Right forelimb (tissue), 1 donor: ENCODE measurements at places on chromosomes 16 and 17.
A peak's percentile ranks its signal among the peaks of the same experiment; 100 is the strongest.

DNA sequence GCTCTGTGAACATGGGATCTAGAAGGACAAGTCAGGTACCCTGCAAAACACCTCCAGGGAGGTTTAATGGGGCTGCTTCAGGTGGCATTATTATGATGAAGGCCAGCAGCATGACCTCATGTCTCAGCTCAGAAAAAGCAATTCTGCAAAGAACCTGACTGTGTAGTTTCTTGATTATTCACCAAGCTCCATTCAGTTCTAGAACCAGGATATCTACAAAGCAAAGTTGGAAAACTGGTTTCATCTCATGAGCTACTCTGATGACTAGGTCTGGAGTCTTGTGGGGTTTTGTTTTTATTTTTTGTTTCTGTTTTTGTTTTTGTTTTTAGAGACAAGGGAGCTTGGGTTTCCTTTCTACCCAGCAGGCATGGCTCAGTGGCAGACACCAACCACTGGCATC is 19.0 kb upstream of the LRRC37A3 start:
- DNase-seq: no peak

DNA sequence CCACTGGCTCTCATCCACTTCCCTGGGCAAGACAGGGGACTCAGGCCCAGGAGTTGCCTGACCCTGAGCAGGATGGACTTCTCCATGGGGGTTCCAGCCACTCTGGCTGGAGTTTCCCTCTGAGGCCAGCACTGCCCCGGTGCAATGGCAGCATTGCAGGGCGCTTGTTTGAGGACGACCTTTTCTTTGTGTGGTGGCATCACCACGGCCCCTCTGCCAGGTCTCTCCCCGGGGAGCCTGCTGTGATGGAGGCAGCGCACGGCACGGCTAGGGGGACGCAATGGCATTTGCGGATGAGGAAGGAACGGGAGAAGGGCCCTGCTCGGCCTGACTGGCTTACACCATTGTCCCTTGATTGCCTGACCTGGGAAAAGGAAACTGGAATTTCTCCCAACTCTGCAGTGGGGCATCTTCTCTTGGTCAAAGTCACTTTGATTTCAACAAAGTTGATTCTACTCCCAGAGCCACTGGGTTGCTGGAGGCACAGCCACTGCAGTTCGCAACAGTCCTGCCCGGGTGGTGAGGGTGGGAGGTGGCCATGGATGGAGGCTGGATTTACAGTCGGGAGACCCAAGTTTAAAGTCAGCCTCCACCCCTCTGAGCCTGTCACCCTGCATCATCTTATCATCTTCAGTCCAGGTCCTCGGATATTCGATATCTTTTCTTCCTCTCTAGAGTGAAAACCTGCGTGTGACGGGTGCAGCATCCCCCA is 82.9 kb upstream of the ZNF469 start:
- DNase-seq: no peak

DNA sequence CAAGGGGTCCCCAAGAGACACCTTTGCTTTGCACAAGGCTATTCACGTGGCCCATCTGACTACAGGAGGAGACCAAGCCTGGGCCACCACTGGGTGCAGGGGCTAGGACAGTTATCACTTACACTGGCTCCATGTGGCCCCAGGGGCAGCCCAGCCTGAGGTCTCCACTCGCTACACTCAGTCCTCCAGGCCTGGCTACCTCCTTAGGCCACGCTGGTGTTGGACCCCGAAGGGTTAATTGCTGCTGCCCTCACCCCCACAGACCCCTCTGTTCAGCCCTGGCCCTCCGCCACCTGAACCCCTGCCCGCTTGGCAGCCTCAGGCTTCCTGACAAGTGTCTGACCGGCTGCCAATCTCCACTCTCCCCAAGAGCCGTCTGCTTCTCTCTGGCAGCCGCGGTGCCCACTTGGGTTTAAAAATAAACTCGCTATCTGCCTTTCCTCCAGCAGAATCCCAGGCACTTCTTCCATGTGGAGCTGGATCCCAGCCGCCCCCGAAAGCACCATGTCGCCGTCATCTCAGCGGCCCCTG is 27.8 kb downstream of the ADAM11 start:
- DNase-seq: no peak

DNA sequence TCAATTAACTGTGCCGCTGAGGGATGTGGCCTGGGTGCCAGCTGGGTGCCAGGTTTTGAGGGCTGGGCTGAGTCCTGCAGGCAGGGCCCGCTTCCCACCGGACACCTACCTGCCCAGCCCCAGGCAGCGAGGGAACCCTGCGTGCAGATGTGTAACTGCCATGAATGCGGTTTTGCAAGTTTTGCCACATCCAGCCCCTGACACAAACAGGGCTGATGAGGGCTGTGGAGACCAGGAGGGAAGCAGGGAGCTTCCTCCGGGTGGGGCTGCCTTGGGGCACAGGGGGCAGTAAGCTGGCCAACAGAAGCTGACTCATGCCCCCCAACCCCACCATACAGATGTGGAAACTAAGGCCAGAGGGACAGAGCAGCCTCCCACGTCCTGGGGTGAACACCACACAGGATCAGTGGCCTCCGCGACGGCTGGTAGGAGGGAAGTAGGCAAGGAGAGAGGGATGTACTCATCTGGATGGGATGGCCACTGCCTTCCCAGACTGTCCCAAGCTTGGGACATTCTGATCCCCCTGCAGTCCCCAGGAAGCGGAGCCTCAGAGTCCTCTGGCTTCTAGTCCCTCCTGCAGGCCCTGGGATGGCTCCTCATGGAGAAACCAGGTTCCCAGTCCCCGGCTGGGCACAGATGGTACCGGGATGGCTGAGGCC is 1.6 kb downstream of the UBALD1 start:
- DNase-seq: no peak

GRCh38 chr17:49891271-49891670 is 43.4 kb upstream of the TAC4 start:
- no peak for DNase-seq

- DNase-seq: no peak
Measured at GRCh38 chr16:50265260-50265659, 1.1 kb upstream of the ADCY7 start.

GRCh38 chr17:68640242-68640989 is 39.2 kb upstream of the FAM20A start:
- DNase-seq: no peak

- DNase-seq: no peak
Measured at GRCh38 chr17:36943250-36944191, 5.2 kb upstream of the AATF start.

GRCh38 chr17:6523330-6523729 is 33.0 kb downstream of the PITPNM3 start:
- no peak for DNase-seq

GRCh38 chr16:75319513-75320411 is 68.3 kb upstream of the BCAR1 start:
- no peak for DNase-seq

- no peak for DNase-seq
Measured at GRCh38 chr17:55161935-55162555, 102.7 kb upstream of the HLF start.

DNA sequence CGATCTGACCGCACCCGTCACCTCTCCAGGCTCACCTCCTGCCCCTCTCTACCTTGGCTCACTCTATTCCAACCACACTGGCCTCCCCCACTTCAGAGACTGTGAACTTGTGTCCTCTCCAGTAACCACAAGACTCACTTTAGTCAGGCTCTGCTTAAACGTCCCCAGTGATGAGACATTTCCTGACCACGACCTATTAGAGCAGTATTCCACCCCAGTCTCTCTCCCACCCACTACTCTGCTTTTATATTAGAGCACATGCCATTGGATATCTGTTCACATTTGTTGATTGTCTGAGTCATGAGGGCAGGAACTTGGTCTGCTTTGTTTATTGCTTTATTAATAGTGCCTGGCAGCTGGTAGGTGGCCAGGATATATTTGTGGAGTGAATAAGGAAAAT is 20.1 kb downstream of the COX11 start:
- DNase-seq: no peak

DNA sequence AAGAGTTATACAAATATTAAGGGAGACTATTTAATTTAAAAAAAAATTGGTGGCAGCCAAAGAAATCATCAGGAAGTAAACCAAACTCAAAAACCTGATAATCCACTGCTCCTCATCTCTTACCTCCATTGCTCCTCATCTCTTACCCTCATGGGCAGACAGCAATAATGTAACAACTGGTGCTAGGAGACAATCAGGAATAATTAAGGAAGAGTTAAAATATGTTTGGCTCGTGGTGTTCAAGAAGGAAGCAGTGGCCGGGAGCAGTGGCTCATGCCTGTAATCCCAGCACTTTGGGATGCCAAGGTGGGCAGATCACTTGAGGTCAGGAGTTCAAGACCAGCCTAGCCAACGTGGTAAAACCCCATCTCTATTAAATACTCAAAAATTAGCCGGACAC is 18.1 kb downstream of the ERN1 start:
- DNase-seq: no peak

- DNase-seq: no peak
Measured at GRCh38 chr16:67468731-67469130, 12.2 kb downstream of the ATP6V0D1 start.

DNA sequence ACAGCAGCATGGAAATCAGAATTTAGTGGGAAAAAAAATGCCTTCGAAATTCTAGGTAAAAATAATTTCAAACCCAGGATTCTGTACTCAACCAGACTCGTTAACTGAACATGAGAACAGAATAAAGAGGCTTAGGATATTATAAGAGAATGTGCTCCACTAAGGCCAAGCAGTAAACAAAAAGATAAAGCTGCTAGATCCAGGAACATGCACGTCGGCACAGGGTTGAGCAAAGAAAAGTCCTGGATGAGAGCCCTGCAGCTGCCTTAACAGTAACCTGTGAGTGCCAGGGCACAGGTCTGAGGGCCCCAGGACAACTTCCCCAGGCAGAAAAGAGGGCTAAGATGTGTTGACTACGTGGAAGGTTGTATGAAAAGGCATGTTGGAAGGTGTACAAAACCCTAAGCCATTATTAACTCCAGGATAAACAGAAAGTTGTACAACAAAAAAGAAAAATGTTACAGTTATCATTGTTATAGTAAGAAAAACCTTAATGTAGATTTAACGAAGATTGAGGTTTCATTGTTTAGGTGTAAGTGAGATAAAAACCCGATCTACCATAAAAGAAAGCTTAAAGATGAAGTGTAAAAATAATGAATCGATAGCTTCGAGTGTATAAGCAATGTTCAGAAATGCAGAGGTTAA is 42.3 kb upstream of the RBFOX3 start:
- no peak for DNase-seq

GRCh38 chr17:83008186-83008510 is 71.3 kb upstream of the METRNL start:
- no peak for DNase-seq

GRCh38 chr17:68182940-68183551 is 64.8 kb upstream of the AMZ2 start:
- DNase-seq: no peak

DNA sequence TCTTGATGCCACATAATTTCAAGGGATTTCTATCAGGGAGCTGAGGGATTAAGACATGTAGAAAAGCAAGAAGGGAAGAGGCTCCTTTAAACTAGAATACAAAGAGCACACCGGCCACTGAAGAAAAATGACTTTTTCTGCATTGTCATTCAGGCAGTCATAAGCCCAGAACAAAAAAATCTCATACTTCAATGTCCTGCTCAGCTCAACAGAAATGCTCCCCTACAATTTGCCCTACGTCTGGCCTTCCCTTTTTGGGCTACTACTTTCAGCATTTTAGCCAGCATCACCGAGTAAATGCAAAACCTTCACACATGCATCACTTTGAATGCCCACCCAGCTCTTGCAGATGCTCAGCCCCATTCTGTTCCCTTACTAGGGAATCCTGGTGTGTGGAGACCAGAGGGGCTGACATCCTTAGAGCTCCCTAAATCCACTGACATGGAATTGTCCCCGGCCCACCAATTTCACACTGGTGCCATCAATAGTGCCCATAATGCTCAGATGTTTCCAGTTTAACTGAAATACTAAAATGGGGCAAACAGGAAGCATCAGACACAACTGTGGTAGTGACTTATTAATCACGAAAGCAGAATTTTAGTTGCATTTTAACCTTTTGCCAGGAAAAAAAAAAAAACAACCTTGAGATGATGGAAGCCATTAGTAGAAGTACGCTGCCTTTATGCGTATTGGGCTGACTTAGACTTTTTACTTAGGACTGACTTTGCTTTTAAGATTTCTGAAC is 2.7 kb downstream of the MAP3K14 start:
- DNase-seq: peak; percentile 11

DNA sequence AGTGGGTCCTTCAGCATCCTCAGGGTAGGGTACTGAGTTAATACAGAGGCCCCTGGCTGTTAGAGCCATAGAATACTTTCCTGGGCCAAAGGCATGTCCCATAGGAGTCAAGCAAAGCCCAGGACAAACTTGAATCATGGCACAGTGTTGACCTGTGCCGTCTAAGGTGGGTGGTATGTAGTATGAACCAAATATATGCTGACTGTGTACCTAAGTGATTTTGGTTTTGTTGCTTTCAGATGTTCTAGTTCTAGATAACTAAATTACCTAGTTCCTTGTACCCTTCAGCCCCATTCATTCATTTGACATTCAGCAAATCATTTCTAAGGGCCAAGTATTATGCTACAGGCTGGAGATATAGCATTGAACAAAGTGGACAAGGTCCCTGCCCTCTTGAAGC is 61.3 kb upstream of the GPRC5B start:
- no peak for DNase-seq

DNA sequence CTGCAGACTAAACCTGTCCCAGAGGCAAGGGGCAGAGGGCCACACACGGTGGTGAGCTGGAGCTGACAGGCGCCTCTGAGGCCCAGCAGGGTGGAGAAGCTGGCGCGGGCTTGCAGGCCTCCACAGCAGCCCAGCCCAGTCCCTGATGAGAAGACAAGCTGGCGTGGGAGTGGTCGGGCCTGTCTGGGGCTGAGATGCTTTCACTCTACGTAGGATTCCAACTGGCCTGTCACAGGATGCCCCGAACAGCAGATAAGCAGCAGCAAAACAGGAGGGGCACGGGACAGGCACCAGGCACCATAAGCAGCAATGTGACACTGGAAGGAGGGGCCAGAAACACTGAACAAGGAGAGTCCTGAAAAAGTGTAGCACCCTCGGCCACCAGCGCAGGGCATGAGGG is 40.1 kb downstream of the PEMT start:
- DNase-seq: no peak

DNA sequence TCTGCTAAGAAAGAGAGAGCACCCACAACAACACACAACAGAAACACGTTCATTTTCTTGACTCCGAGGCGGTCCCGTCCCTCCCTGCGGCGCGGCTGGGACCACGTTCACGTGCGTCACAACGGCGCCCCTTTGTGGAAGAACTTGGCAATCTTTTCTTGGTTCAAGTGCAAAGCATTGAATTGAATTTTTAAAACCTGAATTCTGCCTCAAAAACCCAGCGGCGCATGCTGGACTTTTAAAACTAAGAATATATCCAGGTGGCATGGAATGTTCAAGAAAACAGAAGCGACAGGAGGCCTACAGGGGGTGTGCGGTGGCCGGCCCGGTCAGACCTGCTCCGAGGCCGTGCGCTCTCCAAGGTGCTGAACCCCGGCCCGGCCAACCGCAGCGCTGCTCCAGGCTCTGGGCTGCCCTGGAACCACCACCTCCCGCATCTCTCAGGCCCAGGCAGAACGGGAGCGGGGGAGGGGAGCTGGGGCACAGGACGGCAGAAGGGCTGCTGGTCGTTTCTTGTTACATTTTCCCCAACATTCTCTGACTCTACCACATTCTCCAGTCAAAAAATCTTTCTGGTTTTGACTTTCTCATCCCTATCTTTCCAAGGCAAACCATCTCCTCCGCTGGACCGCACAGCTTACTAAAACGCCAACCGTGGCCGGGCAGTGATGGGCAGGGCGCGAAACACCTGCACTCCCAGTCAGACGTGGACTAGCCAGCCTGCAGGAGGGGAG is 3.4 kb upstream of the HEXD start:
- peak; percentile 88 for DNase-seq
